ENCODE measurements at places on chromosomes 3 and 15.

DNA sequence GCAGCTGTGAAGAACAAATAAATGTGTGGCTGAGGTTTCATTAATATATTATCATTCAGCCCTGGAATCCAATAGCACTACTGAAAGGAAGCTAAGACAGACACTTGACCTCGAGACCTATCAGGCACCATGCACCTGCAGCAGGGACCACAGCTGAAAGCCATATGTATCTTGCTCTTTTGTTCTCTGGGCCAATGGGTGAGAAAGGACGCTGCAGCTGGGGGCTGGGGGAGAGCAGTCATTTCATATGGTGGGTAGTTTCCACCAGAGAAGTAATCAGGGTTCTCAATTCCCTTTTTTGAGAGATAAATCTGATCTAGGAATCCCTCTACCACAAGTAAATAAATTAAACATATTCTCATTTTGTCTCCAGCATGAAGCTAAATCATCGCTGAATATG, 225.6 kb upstream of the STRIT1 start:
- no peak for DNase-seq

GRCh38 chr3:132871956-132872355, 149.7 kb upstream of the NPHP3 start:
- no peak for DNase-seq

- DNase-seq: no peak
Observed at GRCh38 chr15:98878862-98879261, 128.7 kb downstream of the PGPEP1L start.

DNA sequence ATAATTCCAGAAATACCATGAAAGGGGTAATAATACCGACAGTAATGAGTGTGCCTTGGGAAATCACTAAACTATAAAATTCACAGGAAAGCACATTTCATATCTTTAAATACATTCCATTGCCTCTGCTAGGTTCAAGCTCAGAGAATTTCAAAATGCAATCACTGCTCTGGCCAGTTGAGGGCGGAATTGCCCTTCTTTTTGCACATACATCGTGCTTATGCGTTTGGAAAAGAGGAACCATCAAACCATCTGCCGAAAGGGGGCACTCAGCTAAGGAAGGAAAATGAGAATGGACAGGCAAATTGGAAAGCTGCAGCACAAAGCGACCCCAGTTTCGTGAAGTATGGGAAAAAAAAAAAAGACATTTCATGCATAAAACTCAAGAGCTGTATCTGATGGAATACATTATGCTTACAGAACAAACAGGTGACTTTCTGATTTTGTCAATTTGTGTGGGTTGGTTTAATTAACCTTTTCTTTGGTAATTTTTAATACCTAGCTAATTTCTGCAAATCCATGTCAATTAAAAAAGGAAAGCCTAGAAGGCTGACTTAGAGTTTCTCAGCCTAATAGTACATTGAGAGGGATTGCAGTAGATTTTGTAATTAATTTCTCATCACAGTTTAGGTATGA, 61.4 kb downstream of the TUSC7 start:
- peak; percentile 92 for DNase-seq

GRCh38 chr3:59245859-59246501, 196.2 kb upstream of the CFAP20DC start:
- no peak for DNase-seq

DNA sequence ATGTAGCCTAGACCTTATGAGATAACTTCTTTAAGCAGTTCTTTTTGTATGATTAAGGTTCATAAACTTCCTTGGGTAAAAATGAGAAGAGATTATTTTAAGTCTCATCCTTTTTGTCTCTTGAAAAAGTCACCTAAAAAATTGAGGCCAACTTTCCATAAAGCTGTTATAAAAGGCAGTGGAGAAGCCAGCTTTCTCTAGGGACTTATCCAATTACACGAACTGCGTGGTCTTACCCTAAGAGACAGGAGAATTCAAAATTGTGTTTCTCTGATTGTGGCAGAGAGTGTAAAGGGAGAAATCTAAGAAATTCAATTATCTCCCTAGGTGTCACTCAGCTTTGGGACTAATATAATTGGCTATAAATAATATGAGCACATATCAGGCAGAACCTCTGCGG, 262.0 kb downstream of the SHOX2 start:
- DNase-seq: no peak

DNA sequence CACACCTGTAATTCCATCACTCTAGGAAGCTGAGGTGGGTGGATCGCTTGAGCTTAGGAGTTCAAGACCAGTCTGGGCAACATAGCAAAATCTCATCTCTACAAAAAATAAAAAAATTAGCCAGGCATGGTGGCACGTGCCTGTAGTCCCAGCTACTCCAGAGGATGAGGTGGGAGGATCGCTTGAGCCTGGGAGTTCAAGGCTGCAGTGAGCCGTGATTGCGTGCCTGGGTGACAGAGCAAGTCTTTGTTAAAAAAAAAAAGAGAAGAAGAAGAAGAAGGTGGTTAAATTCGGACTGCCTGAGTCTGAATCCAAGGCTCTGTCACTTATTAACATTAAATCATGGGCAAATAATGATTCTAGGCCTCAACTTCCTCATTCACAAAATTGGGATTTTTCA, 51.0 kb downstream of the EOMES start:
- DNase-seq: no peak

DNA sequence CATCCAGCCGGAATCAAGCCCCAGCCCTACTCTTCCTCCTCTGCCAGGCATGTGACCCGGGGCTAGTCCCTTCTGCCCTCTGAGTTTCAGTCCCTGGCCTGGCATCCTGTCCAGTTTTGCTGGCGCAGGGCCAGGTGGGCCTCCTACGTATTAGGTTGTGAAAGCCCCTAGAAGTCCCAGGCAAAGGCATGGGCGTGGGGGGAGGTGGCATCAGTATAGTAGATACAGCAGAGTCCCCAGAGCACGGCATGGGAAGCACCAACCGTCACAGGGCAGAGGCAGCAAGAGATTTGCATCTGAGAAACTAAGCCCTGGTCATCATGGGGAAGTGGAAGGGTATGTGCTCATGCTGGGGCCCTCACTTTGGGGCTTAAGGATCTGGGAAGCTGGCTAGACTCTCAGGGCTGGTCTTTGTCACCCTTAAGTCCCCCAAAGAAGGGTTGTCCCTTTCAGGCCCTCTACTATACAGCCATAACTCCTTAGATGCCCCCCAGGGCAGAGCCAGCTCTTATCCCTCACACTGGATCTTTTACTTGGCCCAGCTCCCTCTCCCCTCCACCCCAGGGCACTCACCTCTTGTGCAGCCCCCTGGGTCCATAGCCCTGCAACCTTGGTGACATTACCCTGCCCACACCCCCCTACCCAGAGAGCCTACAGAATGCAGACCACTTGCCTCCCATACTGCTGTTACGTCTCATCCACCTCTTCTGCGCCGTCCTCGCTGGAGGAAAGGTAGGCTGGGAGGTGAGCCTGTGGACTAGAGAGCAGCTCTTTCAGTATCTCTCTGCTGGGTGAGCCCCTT, 11.3 kb downstream of the NBEAL2 start:
- no peak for DNase-seq

- no peak for DNase-seq
Observed at GRCh38 chr3:74515451-74515850, 99.0 kb downstream of the CNTN3 start.

DNA sequence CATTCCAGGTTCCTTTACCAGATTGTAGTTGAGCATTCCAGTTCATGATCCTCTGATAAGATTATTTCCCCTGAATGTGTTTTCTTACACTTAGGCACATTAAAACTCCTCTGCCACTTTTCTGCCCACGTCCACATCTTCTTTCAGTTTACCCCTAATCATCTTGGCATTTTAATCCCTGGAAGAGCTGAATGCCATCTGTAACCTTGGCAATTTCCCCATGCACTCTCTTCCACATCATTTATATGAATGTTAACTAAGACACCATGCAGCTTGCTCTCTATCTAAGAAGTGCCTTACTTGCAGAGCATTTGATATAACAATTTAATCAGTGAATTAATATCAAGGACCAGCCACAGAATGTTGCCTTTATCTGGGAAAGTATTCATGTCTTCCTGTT, 25.8 kb downstream of the TIMP4 start:
- DNase-seq: no peak

GRCh38 chr3:4540267-4540666, 47.1 kb downstream of the ITPR1 start:
- no peak for DNase-seq

GRCh38 chr3:149234671-149235245, 13.1 kb upstream of the CP start:
- DNase-seq: peak; percentile 36

DNA sequence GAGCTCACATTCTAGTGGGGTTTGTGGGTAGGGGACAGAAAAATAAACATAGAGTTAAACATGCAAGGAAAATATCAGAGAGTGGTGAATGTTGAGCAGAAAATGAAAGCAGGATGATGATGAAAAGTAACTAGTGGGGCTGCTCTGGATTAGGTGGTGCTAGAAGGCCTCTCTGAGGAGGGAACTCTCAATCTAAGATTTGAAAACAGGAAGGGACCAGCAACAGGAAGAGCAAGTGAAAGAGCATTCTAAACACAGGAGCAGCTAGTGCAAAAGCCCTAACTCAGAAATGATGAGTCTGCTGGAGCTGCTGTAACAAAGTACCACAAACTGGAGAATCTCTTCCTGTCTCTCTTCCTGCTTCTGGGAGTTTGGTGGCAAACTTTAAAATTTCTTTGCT, 468.6 kb upstream of the AGTR1 start:
- DNase-seq: peak; percentile 50

DNA sequence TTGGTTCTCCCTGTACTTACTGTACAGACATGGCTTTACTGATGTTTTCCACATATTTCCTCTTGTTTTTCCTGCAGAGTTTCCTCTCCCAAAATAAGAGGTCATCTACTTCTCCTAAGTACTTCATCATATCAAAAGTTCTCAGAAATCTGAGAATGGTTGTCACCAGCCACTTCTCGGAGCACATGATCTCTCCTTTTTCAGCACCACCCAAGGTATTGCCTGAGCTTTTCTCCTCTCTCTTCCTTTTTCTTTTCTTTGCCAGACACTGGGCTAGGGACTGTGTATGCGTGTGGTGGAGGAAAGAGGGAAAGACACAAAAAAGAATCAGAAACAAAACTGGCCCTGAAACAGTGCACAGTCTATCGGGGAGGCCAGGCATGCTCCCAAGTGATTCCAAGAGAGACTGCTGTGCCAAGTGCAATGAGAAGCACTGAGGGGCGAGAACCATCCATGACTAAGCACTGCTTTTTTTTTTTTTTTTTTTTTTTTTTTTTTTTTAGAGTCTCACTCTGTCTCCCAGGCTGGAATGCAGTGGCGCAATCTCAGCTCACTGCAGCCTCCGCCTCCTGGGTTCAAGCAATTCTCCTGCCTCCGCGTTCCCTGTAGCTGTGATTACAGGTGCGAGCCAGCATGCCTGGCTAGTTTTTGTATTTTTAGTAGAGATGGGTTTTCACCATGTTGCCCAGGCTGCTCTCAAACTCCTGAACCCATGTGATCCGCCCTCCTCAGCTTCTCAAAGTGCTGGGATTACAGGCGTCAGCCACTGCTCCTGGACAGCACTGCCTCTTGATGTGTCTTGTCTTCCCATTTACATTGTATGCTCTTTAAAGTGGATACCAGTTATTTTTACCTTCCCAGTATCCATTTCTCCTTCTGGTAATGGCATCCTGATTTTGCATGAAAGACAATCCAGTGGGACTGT, 194.0 kb upstream of the FEZF2 start:
- DNase-seq: no peak

- DNase-seq: peak; percentile 37
Observed at GRCh38 chr3:169661361-169662131, 2.0 kb downstream of the MECOM start.

GRCh38 chr3:58039601-58040000, 31.4 kb downstream of the FLNB start:
- DNase-seq: peak; percentile 32

- no peak for DNase-seq
Observed at GRCh38 chr3:73480187-73480672, 144.5 kb downstream of the PDZRN3 start.

DNA sequence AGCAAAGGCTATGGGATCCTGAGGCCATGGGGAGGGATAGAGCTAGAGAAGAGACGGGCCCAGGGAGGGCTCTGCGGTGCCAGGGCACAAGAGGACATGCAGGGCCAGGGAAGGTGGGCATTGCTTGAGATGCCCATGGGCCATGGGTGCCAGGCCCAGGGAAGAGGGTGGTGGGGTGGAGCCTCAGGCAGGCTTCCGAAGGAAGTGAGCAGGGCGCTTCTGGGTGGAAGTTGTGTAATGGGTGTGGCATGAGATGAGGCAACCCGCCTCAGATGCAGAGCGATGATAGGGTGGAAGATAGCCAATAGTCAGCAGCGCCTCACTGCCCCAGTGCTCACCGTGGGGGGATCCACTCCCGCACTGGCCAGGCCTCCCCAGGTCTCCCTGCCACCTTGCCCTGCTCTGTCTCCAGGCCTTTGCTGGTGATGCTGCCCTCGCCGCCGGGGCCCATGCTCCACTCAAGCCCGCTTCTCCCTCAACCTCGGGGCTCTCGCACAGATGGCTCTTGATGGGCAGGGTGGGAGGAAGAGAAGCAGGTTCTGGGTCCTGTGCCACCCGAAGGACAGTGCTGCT, 51.4 kb downstream of the DNAJB8 start:
- peak; percentile 89 for DNase-seq

DNA sequence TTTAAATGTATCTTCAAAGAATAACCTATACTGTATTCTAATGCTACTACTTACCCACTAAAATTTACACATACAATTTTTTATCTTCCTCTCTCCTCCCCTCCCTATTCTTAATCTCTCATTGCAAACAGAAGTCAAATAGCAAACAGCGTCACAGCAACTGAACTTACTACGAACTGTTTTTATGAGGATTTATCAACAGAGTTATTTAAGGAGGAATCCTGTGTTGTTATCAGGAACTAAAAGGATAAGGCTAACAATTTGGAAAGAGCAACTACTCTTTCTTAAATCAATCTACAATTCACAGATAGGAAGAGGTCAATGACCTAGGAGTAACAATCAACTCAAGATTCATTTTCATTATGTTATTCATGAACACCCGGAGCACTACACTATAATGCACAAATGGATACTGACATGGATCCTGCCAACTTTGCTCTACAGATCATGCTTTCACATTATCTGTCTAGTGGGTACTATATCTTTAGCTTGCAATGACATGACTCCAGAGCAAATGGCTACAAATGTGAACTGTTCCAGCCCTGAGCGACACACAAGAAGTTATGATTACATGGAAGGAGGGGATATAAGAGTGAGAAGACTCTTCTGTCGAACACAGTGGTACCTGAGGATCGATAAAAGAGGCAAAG, 984 bp downstream of the FGF7 start:
- no peak for DNase-seq

DNA sequence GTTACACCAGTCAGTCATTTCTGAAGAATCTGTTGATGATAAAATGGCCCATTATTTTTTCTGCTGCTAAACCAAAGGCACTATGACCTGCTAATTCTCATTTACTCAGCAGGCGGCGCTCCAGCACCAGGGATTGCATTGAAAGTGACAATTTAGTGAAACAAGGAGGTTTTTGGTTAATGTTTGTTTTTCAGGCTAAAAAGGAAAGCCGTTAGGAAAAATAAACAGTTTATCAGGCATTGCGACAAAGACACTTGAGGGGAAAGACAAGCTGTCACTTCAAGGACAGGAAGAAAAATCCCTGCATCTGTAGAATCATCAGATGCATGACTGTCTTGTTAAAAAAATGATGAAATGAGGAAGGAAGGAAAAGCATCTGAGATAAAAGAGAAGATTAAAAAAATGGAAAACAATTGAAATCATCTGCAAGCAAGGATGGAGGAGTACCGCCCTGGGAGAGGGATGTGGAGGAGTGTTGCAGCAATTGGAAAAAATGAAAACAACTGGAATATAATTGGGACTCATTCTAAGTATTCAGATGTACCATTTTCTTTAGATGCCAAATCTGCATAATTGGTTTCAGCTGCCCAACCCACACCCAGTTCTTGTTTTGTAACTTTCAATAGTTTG, 54.0 kb downstream of the NR1D2 start:
- peak; percentile 79 for DNase-seq

All from OCI-M1 (cell line).